ENCODE measurements at places on chromosomes 4 and X.

- no peak for DNase-seq
These were observed 60.6 kb downstream of the GSPT2 start for GRCh38 chrX:51803833-51804232.

DNA sequence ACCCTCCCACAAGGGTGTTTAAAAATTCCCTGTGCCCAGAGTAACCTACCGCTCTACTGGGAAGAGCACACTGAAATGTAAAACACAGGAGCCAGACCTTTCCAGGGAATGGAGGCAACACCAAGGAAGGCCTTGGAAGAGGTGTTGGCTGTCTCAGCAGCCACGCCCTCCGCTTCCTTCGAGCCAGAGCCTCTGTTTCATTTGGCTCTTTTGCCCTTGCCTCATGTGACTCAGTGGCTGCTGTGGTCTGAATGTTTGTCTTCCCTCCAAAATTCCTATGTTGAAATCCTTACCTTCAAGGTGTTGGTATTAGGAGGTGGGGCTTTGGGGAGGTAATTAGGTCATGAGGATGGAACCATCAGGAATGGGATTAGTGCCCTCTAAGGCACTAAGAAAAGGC, 11.3 kb downstream of the SCD5 start:
- DNase-seq, result peak; percentile 86

GRCh38 chr4:8221985-8222384, 22.9 kb downstream of the SH3TC1 start:
- DNase-seq, result no peak

GRCh38 chr4:59664771-59665170, 1535.4 kb upstream of the ADGRL3 start:
- DNase-seq, result no peak

DNA sequence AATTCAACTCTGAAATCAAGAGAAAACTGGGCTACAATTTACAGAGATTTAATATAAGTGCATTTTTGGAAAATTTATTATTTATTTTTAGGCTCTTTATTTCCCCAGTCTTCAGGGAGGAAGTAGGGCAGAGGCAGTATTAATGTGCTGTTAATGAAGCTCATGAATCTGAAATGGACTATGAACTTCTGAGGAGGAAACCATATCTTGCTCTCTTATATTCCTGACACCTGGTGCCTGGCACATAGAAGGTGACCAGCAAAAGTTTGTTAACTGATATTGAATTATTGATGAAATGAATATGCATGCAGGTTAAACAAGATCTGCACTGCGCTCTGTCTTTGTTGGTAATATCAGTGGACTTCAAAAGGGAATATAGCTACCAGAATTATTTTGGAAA, 55.1 kb downstream of the UGT8 start:
- DNase-seq, result no peak

- no peak for DNase-seq
These were observed 13.8 kb upstream of the ZNF674 start for GRCh38 chrX:46559062-46559461.

GRCh38 chr4:16583764-16584163, 314.7 kb downstream of the LDB2 start:
- DNase-seq, result no peak

DNA sequence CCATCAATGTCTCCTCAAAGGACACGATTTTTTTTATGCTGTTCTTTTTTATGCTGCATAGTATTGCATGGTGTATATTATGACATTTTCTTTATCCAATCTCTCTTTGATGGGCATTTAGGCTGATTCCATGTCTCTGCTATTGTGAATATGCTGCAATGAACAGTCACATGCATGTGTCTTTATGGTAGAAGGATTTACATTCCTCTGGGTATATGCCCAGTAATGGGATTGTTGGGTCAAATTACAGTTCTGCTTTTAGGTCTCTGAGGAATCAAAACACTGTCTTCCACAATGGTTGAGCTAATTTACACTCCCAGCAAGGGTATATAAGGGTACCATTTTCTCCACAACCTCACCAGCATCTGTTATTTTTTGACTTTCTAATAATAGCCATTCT, 113.9 kb downstream of the GRIA3 start:
- DNase-seq, result no peak

DNA sequence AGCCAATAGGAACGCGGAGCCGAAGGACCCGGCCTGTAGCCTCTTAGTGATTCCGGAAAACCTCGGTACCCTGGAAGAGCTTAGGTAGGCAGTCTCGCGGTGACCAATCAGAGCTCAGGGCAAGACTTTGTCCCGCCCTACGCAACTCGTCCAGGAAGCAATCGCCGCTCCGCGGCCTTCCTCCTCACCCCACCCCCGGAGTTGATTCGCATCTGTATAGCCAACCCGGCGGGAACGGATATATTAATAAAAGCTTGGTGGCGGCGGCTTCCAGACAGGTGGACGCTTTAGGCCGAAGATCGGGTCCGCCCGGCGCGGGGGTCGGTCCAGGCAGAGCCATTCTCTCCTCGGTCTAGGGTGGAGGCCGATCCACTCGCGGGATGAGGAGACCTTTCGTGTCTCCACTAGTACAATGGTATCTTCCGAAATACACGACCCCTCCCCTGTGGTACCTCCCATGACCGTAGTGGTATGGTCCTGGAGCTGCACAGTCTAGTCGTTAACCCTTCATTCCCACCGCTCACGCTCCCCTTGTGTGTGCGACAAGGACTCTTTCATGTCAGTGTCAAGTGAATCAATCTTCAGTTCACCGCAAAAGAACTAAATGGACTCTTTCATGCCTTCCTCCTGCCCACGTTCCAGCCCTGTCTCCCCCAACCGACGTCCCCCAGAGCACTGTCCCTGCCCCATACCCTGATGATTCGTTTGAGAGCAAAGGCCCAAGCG, 24.2 kb upstream of the GLOD5 start:
- DNase-seq, result peak; percentile 93

GRCh38 chr4:78591404-78591803, 39.8 kb downstream of the ANXA3 start:
- no peak for DNase-seq

DNA sequence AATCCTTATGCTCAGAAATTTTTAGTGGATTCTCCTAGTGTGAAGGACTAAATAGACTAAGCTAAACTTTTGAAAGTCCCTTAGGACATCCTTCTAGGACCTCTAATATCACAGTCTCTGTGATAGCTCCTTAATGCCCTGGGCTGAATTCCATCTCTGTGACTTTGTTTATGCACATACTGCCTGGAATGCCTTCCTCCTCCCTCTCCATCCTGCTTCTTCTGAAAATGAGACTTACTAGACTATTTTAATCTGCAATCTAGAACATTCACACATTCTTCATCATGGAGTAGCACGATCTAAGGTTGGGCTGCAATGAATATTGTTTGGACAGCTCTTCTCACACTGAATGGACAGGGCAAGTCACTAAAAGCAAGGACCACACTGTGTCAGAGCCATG, 65.0 kb upstream of the MSX1 start:
- no peak for DNase-seq

DNA sequence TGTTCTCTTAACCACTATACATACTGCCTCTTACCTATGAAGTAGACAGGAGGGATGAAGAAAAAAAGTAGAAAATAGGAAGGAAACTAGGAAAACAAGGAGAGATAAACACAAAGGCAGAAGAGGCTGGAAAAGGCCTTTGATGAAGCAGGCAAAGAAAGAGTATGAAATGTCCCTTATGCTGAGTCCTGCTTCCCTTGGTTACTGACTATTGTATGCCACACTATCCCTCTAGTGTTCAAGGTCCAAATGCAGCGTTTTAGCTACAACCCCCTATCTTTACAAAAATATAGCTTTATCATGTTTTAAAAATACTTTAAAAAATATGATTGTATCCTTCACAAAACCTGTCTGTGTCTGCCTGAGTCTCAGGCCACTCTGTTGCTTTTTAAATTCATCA, 233.1 kb downstream of the CAMK2D start:
- DNase-seq, result no peak

GRCh38 chr4:83234902-83235644, 49.5 kb downstream of the COQ2 start:
- peak; percentile 50 for DNase-seq

DNA sequence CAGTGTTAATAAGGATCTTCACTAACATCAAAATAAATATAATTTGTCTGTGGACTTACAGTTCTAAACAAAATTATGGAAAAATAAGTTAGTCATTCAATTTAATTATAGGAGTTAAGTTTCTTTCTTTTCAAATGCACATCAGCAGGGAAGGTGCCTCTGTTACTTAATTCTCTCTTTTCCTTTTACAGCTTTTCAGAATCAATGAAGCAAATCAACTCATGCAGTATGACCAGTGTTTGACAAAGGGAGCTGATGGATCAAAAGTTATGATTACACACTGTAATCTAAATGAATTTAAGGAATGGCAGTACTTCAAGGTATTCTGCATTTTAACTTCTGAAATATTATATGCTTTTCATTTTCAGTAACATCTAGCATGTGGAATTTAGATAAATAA, 15.9 kb downstream of the HMGB2 start:
- DNase-seq, result no peak

- DNase-seq, result no peak
These were observed 76.8 kb upstream of the ACSL1 start for GRCh38 chr4:184902550-184902949.

GRCh38 chr4:11736978-11737377, 308.3 kb upstream of the HS3ST1 start:
- no peak for DNase-seq

DNA sequence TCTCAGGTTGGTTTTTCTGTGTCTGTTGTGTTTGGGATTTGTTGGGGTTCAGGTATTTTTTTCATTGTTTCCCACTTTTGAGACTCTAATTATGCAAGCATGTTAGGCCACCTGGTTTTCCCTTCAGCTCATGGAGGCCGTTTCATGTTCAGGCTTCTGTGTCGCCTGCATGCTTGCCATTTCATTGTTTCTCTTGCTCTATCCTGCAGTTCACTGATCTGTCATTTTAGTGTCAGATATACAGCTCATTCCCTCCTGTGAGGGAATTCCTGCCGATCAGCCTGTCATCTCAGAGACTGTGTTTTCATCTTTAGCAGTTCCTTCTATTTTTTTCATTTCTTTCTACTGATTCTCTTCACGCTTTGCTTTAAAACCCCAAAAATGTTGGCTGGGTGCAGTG, 49.4 kb upstream of the HGFAC start:
- no peak for DNase-seq

GRCh38 chr4:154084864-154085263, 296.0 kb upstream of the SFRP2 start:
- peak; percentile 49 for DNase-seq

DNA sequence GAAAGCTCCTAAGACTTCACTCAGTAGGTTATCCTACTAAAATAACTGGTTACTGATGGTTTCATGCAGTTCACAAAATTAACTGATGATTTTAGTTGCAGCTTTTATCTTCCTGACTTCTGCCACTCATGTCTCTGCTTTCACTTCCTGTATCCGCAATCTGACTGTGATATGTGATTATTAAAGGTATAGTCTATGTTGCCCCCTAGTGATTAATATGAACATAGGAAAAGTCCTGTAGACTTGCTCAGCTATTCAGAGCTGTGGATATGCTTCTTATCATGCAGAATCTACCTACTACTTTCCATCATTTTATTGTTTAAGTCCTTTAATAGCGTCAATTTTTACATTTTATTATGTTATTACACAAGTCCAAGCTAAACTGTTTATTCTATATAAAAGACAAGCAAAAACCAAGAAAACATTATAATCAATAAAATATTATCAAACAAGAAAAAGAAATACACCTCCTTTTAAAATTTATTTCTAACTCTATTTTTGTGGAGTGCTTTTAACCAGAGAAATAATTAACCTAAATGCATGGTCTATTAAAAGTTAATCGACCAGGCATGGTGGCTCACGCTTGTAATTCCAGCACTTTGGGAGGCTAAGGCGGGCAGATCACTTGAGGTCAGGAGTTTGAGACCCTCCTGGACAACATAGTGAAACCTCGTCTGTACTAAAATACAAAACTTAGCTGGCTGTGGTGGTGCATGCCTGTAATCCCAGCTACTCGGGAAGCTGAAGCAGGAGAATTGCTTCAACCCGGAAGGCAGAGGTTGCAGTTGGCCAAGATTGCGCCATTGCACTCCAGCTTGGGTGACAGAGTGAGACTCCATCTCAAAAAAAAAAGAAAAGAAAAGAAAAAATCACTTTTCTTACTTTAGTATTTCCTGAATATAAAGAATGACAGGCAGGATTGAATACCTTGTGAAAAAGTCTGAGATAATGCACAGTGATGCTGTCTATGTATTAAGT, 40.4 kb upstream of the TLR2 start:
- DNase-seq, result peak; percentile 71

- DNase-seq, result no peak
These were observed 10.6 kb downstream of the HAND2 start for GRCh38 chr4:173519111-173520101.

GRCh38 chr4:73676136-73676535, 55.9 kb upstream of the RASSF6 start:
- peak; percentile 67 for DNase-seq

DNA sequence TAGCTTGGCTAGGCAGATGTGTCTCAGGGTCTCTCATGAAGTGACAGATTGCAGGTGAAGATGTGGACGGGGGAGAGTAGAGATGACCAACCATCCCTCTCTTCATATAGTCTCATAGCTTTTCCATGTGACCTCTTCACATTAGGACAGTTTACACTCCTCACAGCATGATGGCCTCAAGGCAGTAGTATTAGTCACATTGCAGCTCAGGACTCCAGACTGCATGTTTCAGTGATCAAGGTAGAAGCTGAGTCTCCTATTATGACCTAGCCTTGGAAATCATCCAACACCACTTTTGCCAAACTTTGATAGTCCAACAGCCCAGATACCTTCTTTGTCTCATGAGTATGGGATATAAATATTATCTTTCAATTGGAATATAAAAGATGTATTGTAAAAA, 147.7 kb downstream of the GASK1B start:
- peak; percentile 86 for DNase-seq

DNA sequence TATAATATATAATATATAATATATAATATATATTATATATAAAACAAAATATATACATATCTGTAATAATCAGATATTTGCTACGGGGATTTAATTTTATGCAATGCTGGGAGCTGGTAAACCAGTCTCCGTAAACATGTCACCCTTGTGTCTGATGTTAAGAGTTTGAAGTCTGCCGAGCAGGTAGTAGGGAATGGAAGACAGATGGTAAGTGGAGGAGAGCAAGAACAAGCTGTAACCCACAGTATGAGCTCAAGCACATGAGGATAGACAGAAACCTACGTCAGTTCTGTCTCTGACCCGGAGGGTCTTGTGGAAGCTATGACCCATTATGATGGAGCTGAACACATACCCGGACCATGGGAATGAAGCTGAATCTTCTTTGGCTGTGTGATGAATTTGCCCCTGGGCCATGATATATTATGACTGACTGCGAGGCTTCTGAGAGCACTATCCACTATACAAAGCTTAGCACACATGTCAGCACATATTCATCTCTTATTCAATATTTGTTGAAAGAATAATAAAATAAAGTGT, 46.2 kb downstream of the TIGD2 start:
- no peak for DNase-seq

- no peak for DNase-seq
These were observed 94.1 kb upstream of the PDE5A start for GRCh38 chr4:119722670-119723069.

GRCh38 chr4:182015014-182015413, 228.2 kb upstream of the TENM3 start:
- no peak for DNase-seq

DNA sequence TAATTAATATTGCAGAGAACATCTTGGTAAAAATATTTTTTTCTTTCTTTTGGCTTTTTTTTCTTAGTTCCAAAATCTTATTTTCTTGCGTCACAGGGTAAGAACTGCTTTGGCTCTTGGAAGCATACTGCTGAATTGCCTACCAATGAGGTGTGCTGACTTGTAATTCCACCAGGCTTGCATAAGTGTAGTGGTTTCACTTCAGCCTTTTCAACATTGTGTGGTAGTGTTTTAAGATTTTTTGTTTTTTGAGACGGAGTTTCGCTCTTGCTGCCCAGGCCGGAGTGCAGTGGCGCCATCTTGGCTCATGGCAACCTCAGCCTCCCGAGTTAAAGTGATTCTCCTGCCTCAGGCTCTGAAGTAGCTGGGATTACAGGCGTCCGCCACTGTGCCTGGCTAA, 42.4 kb downstream of the N4BP2 start:
- DNase-seq, result no peak

Data from bronchial epithelial cell (primary cell).